ENCODE measurements at places on chromosomes 12 and 14.

DNA sequence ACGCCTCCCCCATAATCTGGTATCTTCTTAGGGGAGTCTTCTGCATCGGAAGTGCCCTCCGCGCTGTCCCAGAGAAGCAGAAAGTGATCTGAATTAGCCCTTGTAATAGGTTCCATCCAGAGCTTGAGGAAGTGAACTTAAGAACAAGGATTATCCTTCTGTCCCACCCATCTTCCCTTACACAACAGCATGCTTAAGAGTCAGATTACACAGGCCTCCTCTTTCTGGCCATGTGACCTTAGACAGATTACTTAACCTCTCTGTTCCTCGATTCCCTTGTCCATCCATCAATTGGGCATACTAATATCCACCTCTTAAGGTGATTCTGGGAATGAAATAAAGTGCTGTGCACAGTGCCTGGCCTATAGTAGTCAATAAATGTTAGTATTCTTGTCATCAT, 11.4 kb downstream of the CABP1 start:
- DNase-seq = no peak

- no peak for DNase-seq
Observed at GRCh38 chr12:77236066-77236465, 170.7 kb upstream of the E2F7 start.

DNA sequence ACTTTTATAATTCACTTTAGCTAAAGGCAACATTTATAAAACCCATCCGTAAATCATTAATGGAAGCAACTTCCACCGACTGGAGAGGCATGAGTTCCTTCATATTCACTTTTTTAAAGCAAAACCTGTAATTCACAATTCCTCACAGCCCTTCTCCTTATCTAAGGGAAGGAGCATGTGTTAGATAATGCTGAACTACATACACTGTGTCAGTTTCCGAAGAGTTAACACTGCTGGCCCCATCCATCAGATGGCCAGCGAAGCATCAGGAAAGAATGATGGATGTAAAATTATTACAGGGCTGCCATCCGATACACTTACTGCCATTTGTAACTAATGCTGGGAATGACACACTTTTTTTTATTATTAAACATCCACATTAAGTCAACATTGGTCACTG, 392.8 kb downstream of the SOX5 start:
- no peak for DNase-seq

DNA sequence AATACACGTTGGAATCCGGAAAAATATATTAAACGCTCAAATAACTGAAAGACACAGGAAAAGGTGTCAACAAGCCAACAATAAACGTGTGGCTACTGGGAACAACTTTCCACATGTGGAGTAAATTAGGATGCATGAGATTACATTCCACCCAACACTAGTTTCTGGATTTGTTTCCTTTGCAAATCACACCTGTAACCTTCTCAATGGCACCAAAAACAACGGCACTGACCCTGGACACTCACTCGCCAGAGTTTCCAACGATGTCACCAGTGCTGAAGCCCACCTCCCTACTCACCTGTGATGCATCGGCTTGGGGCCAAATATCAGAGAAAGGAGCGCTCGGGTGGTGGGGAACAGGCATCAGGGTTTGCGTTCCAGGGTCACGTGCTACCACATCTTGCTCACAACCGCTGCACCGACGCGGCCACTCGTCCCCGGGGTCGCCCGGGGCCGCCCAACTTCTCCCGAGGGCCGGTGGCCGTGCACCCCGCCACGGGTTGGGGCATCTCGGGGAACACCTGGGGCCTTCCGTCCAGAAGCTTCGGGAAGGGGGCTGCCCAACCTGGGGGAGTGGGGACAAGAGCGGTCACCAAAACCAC, 629 bp downstream of the PRDM4 start:
- DNase-seq = no peak

DNA sequence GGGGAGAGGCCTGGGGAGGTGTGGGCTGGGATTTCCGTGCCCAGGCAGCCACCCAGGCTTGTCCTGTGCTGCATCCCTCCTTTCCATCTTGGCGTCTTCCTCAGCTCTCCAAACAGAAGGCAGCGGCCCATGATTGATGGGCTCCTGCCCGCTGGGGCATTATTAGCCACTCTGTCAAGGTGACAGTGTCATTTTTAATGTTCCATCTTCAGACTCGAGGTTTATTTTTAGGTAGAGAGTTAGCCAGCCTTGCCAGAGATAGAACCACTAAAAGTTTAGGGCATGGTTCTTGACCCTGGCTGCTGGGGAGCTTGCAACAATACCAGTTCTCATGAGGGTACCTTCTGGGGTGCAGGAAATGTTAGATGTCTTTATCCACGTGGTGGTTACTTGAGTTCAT, 90.1 kb downstream of the AACS start:
- no peak for DNase-seq

- no peak for DNase-seq
Observed at GRCh38 chr12:125070661-125071390, 5.6 kb downstream of the AACS start.

- peak; percentile 20 for DNase-seq
Observed at GRCh38 chr14:39266525-39266870, 32.8 kb downstream of the MIA2 start.

DNA sequence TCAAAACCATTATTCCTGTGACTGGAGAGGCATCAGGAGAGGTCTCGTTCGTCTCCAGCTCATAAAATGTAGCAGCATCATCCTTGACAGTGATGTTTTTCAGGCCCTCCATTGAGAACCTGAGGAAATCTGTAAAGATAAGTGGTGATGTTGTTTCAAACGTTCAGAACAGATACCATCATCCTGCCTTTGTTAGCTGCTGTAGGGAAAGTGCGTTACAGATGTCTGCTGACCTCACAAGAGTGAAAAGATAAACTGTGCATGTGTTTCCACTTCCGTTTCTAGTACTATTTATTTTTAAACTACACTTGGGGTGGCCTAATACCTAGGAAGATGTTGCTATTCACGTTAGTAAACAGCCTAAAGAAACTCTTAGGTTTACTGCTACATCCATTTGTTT, 28.4 kb downstream of the BCL2L14 start:
- DNase-seq = no peak

DNA sequence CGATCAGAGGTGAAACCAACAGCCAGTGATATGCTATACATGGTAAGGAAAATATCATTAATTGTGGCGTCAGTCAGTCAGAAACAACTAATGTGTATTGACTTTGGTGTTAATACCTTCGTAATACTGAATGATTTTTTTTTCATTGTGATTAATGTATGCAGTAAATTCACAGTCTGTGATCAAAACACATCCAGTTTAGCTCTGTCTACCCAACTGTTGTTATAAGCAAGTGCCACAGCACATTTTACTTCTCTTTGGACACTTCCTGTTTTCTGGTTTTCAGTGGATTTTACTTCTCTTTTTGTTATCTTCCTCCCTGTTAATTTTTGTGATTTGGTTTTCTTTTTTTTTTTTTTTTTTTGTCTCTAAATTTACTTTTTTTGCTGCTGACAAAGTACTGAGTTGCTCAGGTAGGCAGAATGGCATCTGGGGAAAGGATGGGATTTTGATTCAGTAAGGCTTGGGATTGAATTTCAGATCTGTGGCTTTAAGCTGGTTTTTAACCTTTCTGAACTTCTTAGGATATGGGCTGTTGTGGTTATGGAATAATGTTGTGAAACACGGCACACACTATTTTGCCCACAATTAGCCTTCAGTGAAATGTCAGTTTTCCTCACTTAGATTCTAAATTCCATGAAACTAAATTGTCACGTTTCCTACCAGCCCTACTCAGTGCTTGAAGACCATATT, 604 bp downstream of the GLIPR1 start:
- DNase-seq = no peak

Measured in stimulated activated CD4-positive, alpha-beta T cell treated with anti-CD3 and anti-CD28 coated beads, Interleukin-1b, Interleukin-23, amount 100 ng/mL, for 24 hours (primary cell).